ENCODE measurements at places on chromosomes 5 and 9. TPM values are rescaled to one million over a fixed set of nuclear protein-coding genes. Genes with fewer than 3 reads are reported as not detected.

The IFNA13 gene
- total RNA-seq = not detected

The CDKN2A gene
- 0.47 TPM for total RNA-seq

The NSG2 gene
- total RNA-seq = not detected

The FBXL7 gene
- 24.3 TPM for total RNA-seq

The ITGA1 gene
- 32.5 TPM for total RNA-seq

The PLCXD3 gene
- total RNA-seq = 48.2 TPM

The IL5 gene
- not detected for total RNA-seq
